ENCODE measurements at places on chromosomes 2 and 18. TPM values are rescaled to one million over a fixed set of nuclear protein-coding genes. Genes with fewer than 3 reads are reported as not detected.

Gene B3GNT7
- 7.7 TPM for total RNA-seq

Gene TANK
- total RNA-seq, result 37.7 TPM

Gene DHRS9
- 0.93 TPM for total RNA-seq

Gene UGT1A10
- not detected for total RNA-seq

Gene STARD6
- not detected for total RNA-seq

DNA sequence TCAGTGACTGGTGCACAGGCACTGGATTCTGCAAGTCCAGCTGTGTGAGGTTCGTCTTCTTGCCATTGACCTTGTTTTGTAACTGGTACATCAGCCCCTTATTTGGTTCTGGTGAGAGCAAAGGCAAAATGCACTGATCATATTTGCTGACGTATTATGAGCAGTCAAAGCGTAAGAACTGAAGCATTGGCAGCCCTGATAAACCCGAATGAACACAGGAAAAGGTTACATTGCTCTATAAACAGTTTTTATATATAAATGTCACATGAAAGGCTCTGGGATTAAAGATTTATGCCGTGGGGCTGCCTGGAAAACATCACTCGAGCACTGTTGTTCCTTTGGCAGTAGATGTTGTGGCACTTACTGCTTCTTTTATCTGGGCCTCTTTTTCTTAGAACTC, 167.9 kb downstream of the IRS1 start:
- no peak for DNase-seq

DNA sequence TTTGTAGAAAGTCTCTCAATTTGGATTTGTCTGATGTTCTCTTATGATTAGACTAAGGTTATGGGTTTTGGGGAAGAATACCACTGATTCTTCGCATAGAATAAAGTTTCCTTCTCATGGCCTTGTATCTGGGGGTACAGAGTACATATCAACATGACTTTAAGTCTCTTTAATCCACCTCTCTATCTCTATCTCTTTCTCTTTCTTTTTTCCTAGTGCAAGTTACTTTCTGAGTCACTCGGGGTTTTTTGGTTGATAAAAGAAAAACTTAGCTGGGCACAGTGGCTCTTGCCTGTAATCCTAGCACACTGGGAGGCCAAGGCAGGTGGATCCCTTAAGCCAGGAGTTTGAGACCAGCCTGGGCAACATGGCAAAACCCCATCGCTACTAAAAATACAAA, 100.1 kb upstream of the MAP4K3 start:
- DNase-seq, result no peak

DNA sequence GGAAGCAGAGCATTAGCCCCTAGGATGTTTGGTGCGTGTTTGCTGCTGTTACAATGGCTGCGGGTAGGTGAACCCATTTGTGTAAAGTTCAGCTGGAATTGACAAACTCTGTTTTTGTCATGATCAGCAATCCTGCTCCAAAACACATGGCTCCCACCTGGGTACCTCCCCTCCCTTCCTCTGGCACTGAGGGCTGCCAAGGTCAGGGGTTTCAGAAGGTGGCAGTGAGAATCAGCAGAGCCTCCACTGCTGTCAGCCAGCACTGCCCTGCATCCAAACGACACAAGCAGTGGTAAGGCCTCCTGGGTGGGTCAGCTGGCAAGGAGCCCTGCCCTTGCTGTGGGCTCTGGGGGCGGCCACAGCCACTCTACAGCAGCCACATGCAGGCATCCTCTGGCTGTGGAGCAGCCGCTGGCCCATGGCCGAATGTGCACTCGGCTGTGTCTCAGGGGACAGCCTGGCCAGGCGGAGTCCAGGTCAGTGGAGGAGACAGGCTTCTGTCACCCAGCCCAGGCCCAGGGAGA, 32.8 kb upstream of the LDLRAD4 start:
- no peak for DNase-seq

DNA sequence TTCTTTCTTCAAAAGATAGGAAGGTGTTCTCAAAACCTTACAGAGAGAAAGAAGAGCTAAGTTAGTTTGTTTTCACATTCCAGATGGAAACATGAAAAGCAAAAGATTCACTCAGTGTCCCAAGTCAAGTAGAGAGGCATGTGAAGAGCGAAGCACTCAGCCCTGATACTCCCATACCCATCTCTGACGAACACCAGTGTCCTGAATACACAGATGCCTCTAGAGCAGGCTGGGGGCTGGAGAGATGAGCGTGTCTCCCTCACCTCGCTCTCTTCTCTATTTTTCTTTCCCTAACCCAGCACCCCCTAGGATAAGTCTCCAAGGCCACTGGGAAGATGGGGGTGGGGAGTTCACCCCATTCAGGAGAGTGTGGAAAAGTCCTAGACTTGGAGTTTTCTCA, 227.8 kb downstream of the TMEM163 start:
- DNase-seq, result no peak

GRCh38 chr18:22115573-22115972, 53.8 kb upstream of the GATA6 start:
- no peak for DNase-seq

GRCh38 chr2:145927131-145927950, 1407.4 kb upstream of the ZEB2 start:
- no peak for DNase-seq

DNA sequence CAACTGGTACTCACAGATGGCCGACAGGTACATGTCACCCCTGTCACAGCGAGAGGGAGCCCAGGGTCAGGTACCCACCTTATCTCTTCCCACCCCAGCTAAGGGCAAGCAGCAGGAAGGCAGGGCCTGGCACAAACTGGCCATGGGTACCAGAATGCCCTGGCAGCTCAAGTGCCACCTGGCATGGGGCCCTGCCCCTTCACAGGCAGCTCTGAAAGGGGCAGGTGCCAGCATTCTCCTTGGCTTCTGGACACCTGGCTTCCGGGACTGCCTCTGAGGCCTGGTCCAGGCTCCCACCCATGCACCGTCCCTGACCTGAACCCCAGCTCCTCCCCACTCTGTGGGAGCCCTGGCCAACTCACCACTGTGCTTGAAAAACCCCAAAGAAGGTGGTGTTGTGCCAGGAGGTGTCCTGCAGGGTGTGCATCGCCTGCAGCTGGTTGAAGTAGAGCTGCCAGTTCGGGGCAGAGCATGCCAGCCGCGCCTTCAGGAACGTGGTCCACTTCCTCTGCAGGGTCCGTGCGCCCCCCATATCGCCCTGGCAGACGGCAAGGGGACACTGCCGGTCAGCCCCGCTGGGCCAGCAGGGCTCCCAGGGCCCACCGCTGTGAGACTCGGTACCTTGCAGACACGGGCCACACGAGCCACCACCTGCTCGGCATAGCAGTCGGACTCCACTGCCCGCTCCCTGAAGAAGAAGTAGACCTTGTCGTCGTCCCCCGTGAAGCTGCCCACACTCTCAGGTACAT, 5.4 kb downstream of the SEMA4C start:
- no peak for DNase-seq

- no peak for DNase-seq
Measured at GRCh38 chr2:175872005-175872348, 130.1 kb downstream of the LNPK start.

Data from posterior vena cava (tissue), 2 donors.